ENCODE measurements at places on chromosomes 11 and 22.

DNA sequence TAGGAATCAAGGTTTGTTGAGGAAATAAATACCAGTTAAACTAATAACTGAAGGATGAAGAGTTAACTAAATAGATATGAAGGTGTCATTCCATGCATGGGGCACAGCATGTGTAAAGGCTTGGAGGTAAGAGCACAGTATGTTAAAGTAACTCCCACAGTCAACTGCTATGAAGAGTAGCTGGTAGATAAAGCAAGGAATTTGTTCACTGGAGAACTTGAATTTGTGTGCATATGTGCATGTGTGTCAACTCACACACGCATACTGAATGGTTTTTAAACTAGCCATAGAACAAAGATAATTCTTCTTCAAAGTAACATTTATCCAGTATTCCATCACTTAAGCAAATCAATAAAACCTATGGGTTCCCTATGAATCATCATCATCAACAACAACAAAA is 135.9 kb downstream of the FAM76B start:
- no peak for DNase-seq

- DNase-seq, result no peak
These were observed 190.5 kb downstream of the C11orf87 start for GRCh38 chr11:109612496-109612895.

GRCh38 chr11:126336138-126336541 is 19.3 kb upstream of the ST3GAL4 start:
- DNase-seq, result no peak

GRCh38 chr11:26599425-26599824 is 27.4 kb upstream of the MUC15 start:
- no peak for DNase-seq

GRCh38 chr11:9787981-9788521 is 124.2 kb downstream of the SWAP70 start:
- DNase-seq, result no peak

DNA sequence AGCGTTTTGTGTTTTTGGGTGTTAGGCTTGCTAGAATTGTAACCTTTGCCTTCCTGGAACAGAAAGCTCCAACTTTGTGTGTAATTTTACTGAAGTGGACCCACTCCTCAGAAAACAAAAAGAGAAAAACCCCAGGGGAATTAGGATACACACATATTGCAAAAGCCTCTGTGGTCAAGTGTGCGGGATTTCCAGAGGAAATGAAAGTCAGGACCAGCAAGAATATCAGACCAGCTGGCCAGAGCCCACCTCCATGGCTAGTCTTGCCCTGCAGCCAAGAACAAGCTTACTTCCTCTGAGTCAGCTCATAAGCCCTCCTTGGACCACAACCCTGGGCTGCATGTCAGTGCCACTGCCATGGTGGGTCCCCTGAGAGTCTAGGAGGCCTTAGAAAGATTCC is 37.0 kb upstream of the FTH1 start:
- no peak for DNase-seq

DNA sequence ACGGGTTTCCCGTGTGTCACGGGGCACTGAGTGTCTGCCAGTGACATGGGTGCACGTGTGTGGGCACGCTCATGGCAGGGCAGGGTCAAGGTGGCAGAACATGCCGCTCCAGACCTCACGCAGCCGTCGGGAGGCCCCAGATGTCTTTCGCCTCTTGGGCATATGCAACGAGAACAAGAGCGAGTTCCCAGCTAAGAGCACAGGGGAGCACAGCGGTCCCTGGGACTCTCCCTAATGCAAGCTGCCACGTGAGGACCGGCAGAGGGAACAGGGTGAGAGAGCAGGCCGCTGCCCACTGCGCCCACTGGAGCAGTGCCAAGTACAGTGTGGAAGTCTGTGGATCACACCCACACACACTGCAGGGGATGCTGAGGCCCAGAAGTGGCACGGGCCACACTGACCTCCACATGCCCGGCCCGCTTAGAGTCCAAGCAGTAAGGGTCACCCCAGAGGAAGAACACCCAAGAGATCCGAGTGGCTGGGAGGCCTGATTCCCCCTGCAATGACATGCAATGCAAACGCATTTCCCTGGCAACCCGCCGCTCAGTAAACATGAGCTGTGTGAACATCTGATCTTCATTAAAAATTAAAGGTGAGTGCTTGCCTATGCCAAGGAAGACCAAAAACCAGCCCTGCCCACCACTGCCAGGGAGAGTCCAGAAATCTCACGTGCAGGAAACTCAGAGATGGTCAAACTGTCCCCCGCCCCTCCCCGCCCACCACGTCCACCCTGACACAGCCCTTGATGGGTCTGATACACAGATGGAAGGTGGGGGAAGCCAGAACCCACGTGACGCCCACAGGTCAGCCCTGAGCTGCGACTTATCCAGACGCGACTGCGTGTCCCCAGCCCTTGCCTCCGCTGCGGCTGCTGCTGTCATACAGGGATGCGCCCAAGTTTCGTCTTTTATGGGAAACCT is 11.7 kb downstream of the CERK start:
- DNase-seq, result no peak

GRCh38 chr11:75456596-75457183 is 23.7 kb upstream of the KLHL35 start:
- no peak for DNase-seq

DNA sequence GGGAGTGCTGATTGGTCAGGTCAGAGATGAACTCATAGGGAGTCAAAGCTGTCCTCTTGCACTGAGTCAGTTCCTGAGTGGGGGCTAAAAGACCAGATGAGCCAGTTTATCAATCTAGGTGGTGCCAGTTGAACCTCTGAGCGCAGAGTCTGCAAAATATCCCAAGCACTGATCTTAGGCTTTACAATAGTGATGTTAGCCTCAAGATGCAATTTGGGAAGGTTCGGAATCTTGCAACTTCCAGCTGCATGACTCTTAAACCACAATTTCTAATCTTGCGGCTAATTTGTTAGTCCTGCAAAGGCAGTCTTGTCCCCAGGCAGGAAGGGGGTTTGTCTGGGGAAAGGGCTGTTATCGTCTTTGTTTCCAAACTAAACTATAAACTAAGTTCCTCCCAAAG is 92.3 kb upstream of the PARVA start:
- DNase-seq, result no peak

DNA sequence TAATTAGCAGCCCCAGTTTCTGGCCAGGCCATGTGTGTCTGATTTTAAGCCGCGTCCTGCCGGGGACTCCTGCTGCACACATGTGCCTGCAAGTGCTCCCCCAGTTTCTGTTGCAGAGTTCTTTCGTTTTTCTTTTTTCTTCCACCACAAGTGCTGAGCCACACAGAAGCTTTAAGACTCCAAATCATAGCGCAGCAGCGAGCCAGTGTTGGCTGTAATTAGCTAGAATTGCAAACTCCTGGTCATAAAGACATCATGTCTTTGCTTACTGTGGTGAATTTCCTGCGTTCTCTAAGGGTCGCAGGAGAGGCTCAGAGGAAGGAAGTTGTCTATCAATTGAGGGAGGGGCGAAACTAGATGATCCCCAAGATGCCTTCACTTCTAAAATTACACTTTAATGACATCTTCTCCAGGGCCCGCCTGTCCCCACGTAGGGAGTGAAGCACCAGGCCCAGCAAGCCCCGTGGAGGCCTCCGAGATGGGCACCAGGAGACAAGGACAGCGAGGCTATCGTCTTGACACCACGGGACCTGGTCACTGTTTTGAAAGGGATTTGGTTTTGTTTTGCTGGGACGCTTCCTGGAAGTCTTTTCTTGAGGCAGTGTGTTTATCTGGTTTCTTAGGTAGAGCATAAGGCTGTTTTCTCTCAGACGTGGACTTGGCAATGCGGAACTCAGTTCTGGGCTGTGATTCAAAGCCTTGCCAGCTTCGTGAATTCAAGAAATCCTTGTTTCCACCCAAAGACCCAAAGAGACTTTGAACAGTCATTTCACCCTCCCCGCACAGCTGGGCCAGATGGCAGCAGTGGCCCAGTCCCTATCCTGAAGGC is 71.8 kb downstream of the UBASH3B start:
- DNase-seq, result no peak

DNA sequence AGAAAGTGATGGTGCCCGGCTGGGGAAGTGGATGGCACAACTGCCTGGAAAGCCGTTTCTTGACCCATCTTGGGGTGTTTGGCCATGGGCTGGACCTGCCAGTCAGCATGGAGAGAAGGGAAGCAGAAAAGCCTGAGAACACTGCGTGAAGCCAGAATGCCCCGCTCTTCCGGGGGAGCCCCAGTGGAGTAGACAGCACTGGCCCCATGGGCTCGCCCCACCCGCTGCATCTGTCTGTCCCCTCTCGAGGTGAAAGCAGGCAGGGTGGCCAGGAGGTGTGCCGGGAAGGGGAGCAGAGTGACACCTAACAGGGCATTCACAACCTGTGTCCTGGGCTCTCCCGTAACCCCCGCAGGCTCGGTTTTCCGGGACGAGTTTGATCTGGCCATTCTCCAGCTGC is 57.1 kb upstream of the TBCEL start:
- DNase-seq, result no peak
